ENCODE measurements at places on chromosomes 1 and 21. TPM values are rescaled to one million over a fixed set of nuclear protein-coding genes. Genes with fewer than 3 reads are reported as not detected.

Gene AADACL4
- not detected for total RNA-seq

Gene ZMYND12
- 2.1 TPM for total RNA-seq

GRCh38 chr21:35057428-35057827 lies 8.3 kb upstream of the RUNX1 start:
- no peak overlapping the region for H3K4me3 ChIP-seq
- H3K27me3 ChIP-seq: no peaks in the 10 kb centered on the region
- no peaks in the 10 kb centered on the region for H3K4me1 ChIP-seq
- no peaks in the 10 kb centered on the region for H3K36me3 ChIP-seq

DNA sequence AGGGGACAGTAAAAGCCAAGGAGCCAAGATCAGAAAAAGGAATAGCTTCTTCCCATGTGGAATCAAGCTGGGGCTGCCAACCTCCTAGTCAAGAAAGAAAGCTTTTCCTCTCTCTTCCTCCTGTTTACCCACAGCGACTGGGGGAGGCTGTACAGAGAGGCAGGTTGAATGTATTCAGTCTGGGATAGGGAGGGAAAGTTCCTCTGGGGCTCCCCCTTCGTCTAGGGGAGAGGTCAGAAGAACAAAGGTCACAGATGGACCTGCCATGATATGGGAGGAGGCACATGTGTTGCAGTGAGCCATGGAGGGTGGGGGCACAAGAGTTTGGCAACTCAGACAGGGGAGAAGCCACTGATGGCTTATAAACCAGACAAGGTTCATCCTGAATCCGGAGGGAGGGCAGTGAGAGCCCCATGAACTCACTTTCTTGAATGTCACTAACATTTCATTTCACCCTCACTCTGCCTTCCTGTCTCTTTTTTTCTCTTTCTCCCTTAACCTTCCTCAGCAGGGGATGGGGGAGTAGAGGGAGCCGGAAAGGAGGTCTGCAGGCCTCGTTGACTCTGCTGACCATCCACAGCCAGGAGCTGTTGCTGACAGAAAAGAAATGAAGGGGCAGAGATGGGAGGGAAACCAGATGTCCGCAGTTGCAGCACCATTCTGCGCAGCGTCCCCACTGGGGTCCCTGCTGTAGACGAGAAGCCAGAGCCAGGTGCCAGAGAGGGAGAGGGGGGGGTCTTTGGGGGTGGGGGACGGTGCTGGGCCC lies 61.1 kb downstream of the PLXNA2 start:
- no peak overlapping the region for H3K27ac ChIP-seq
- H3K4me1 ChIP-seq: peaks cover 21% of the 10 kb centered on the region
- H3K4me3 ChIP-seq: no peak overlapping the region
- no peak for DNase-seq
- no peaks in the 10 kb centered on the region for H3K27me3 ChIP-seq

DNA sequence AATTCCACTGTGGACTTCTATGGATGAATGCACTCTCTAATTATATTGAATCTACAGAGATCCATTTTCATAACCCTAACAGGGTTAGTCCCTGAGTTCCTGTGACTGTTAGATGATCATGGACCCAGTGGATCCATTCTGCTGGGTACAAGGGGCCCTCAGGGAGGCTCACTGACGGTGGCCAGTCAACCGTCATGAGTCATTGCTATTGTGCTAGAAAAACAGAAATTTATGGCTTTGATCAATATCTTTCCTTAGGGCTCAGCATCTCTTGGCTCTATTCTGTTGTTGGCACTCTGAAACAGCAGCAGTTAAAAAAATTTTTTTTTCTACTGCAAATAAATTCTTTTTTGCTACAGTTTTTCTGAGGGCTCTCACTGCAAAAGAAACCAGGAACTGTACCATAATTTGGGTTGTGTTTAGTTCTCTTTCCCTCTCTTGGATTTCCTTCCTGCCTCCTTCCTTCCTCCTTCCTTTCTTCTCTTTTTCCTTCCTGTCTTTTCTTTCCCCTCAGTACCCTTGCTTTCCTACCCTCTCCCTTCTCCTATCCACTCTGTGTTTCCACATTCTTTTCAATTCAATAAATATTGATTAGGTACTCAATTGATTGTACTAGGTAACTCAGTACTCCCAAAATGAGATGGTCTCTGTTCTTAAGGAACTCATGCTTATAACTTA lies 49.5 kb downstream of the UTP25 start:
- no peak overlapping the region for H3K4me3 ChIP-seq
- no peaks in the 10 kb centered on the region for H3K36me3 ChIP-seq
- no peaks in the 10 kb centered on the region for H3K27me3 ChIP-seq
- peaks cover 5% of the 10 kb centered on the region for H3K4me1 ChIP-seq
- DNase-seq: no peak

DNA sequence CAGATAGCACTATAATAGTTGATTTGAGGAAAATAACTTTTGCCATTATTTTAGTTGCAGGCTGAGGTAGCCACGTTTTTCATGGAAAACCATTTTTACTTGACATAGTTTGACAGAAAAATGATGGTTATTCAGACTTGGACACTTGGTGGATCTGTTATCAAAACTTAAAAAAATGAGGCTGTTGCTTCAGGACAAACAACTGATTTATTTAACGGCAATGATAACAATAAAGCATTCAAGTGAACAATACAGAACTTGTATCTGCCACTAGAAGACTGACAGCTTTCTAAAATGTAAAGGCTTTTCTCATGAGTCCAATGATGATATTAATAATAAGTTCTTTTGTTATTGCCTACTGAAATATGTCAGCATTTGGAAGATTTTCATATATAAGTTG lies 322.9 kb downstream of the BRINP3 start:
- H3K36me3 ChIP-seq: no peaks in the 10 kb centered on the region
- no peaks in the 10 kb centered on the region for H3K27me3 ChIP-seq
- H3K4me3 ChIP-seq: no peak overlapping the region
- no peak for DNase-seq
- H3K4me1 ChIP-seq: no peaks in the 10 kb centered on the region

DNA sequence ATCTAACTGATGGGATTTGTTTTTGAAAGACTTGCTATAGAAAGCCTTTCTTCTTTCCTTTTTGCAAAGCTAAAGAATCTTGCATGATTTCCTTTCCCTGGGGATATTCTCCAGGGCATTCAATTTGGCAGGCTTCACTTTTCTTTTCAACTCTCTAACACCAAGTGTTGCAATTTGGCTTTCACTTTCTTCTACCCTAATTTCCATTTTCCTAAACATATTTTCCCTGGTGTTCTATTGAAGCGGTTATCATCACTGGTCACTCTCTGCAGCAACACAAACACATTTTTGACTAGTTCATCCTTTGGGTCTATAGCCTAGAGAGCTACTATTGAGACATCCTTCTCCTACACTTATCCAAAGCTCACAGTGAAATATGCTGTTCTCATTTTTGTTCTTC lies 424.5 kb downstream of the NEGR1 start:
- H3K27ac ChIP-seq: no peak overlapping the region
- H3K4me3 ChIP-seq: no peak overlapping the region
- H3K27me3 ChIP-seq: no peaks in the 10 kb centered on the region
